ENCODE measurements at places on chromosomes 2 and 18. TPM values are rescaled to one million over a fixed set of nuclear protein-coding genes. Genes with fewer than 3 reads are reported as not detected.
A peak's percentile ranks its signal among the peaks of the same experiment; 100 is the strongest.

RAPGEF4 gene
- 6.2 TPM for total RNA-seq

DSG1 gene
- not detected for total RNA-seq

UCN gene
- 2.3 TPM for total RNA-seq

RGPD3 gene
- 0.40 TPM for total RNA-seq

CCL20 gene
- total RNA-seq: not detected

TYMS gene
- total RNA-seq: 6.1 TPM

ARHGAP28 gene
- 1.9 TPM for total RNA-seq

MEMO1 gene
- 24.4 TPM for total RNA-seq

CRYBA2 gene
- total RNA-seq: not detected

DNA sequence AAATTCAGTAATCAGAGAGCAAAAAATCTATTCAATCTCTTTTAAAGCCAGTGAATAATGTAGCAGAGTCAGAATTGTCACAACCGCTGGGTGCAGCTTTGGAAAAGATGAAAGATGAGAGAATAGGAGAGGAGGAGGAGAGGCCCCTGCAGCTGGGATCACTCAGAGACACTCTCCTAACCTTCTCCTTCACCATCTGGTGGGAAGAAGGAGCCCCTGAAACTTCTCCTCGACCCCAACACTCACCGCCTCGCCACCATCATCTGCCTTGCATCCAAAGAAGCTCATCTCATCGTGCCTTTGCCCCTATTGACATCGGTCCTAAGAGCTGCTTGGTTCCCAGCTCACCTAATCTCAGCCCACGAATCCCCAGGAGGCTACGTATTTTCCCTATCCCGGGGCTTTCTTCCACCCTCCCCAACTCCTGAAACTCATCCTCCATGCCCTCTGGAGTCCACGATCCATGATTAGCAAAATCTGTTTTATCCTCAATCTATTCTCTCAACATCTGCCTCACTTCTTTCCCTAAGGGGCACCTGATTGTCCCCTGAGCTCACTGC lies 58.5 kb downstream of the PKDCC start:
- ATAC-seq: no peak

GRCh38 chr18:8367217-8367988 lies 241.8 kb upstream of the RAB12 start:
- no peak for ATAC-seq

DNA sequence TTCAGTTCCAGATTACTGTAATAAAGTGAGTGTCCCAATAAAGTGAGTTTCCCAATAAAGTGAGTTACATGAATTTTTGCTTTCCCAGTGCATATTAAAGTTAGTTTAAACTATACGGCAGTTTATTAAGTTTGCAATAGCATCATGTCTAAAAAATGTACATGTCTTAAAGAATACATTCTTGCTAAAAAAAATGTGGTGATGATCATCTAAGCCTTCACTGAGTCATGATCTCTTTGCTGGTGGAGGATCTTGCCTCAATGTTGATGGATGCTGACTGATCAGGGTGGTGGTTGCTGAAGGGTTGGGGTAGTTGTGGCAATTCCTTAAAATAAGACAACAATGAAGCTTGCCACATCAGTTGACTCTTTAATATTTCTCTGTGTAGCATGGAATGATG lies 664.2 kb downstream of the TDRD15 start:
- ATAC-seq: no peak

GRCh38 chr2:42947809-42948600 lies 155.6 kb upstream of the HAAO start:
- ATAC-seq: no peak

GRCh38 chr2:211730215-211730614 lies 808.4 kb downstream of the ERBB4 start:
- no peak for ATAC-seq

DNA sequence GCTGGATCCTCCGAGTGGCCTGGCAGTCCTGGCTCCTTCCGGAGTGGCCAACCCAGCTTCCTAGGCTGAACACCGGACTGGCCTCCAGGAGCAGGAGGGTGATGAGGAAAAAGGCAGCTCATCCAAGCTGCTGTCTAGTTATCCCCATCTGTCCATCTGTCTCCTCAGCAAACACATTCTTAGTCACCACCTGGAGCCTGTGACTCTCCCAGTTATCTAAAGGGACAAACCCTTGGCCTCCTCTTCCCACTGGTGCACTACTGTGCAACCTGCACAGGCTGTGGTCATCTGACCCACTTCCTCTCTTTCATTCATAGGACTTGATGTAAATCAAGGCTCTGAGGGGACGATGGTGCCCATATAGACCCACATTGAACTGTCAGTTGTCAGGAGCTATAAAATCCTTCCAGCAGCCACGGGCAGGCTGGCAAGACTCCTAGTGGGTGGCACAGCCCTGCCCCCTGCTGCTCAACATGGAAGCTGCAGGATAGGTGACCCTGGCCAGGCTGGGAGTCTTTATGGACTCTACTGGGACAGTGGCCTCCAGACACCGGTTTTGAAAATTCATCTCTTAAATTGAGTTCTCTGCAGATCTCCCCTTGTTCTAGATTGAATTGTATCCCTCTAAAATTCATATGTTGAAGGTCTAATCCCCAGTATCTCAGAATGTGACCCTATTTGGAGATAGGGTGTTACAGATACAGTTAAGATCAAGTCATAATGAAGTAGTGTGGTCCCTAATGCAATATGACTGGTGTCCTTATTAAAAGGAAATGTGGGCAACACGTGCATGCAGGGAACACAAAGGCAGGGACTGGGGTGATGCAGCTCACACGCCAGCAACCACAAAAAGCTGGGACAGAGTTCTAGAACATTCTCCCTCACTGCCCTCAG lies 29.3 kb upstream of the DUSP2 start:
- ATAC-seq: peak; percentile 66

DNA sequence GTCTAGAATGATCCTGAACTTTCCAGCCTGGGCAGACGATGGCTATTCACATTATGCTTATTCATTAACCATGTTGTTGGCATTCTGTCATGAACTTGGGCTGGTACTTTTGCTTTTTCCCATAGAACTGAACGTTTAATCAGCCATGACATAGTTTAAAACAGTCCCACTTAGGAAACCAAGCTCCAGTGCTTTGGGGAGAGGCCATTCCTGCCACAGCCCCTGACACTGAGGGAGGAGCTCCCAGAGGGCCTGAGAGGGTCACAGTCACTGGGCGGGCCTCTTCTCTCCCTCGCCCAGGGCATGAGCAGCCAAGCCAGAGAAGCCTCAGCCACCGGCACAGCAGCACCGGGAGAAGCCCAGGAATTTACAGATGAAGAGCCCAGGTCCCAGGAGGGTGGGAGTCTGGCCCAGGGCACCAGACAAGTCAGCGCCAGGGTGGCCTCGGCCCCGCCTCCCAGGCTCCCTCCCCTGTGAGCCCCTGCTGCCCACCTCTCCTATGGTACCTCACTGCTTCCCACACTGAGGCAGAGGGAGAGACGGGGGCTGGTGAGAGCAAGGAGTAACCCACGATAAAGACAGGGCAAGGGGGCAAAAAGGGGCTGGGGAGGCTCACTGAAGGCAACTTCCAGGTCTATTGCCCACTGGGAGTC lies 33.6 kb downstream of the MAL start:
- no peak for ATAC-seq

DNA sequence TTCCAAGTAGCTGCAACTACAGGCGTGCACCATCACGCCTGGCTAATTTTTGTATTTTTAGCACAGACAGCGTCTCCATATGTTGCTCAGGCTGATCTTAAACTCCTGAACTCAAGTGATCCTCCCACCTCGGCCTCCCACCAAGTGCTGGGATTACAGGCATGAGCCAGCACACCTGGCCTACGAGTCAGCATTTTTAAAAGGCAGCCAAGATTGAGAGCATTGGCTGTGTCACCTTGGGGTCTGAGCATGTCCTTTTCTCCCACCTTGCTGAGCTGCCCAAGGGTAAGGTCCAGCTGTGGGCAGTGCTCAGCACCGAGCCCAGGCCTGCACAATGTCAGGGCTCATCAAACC lies 142.8 kb upstream of the LMAN1 start:
- no peak for ATAC-seq

DNA sequence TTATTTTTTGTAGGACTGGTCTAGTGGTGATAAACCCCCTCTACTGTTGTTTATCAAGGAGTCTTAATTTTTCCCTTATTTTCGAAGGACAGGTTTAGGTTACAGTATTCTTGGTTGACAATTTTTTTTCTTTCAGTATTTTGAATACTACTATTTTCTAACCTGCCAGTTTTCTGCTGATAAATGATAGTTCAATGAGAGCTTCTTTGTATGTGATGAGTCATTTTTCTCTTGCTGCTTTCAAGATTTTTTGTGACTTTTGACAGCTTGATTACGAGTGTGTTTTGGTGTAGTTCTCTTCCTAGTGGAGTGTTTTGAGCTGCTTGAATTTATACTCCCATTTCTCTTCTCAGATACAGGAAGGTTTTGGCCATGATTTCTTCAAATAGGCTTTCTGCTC lies 77.5 kb downstream of the ACSL3 start:
- ATAC-seq: no peak

GRCh38 chr2:113342650-113343049 lies 63.9 kb upstream of the PAX8 start:
- peak; percentile 29 for ATAC-seq

DNA sequence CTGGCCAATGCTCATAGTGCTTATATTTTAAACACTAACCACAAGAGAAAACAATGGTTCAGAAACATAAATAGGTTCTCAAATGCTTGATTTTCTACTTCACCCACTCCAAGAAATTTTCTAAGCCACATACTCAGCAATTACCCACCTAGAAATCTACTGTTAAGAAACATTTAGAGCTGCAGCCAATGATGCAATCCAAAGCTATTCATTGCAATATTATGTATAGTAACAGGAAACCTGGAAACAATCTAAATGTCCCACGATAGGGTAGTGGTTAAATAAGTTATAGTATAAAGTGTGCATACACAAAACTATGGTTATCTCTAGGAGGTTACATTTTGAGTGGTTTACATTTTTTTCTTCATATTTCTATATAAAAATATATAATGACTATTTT lies 5.7 kb downstream of the FAM237A start:
- no peak for ATAC-seq

DNA sequence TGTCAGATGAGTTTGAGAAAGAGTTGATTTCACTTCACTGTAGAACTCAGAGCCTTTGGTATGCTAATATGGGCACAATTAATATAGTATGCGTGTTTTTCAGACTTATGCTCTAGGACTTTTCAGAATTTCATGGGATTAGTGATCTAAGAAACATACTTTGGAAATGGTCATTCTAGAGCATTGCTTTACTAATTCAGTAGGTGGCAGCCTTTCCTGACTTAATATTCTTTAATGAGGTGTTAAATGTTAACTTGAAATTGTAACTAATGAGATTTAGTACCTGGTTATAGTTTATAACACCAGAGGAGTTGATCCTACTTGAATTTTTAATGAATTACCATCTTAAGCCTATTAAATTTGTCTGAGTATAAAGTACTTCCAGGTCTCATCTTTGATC lies 28.4 kb downstream of the ACTR2 start:
- ATAC-seq: no peak

DNA sequence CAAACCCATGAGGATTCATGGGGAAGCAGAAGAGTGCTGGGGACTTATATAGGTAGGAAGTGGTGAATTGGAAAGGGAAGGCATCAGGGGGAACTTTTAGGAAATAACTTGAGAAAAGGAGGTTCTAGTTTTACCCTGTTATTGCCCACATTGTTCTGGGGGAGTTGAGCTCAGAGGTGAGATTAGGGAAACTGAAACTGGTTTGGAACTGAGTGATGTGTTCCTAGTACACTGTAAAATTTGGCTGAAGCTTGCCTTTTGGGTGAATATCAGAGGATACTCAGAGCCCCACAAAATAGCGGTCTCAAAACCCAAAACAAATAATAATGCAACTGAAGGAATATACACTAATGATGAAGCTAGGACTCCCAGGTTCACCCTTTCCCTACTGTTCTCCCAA lies 39.6 kb upstream of the APOB start:
- no peak for ATAC-seq

DNA sequence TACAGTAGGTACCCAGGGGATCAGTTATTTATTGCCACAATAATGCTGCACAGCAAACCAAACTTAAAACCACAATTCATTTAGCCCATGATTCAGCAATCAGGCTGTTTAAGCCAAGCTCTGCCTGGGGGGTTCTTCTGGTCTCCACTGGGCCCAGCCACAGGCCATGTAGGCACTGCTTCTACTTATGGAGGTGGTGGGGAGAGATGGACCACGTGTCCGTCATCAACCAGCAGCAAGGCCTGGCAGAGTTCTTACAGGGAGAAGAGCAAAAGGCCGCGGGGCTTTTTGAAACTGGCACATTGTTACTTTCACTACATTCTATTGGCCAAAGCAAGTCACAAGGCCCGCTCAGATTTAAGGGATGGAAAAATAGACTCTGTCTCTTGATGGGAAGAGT lies 76.3 kb upstream of the DAPL1 start:
- no peak for ATAC-seq

DNA sequence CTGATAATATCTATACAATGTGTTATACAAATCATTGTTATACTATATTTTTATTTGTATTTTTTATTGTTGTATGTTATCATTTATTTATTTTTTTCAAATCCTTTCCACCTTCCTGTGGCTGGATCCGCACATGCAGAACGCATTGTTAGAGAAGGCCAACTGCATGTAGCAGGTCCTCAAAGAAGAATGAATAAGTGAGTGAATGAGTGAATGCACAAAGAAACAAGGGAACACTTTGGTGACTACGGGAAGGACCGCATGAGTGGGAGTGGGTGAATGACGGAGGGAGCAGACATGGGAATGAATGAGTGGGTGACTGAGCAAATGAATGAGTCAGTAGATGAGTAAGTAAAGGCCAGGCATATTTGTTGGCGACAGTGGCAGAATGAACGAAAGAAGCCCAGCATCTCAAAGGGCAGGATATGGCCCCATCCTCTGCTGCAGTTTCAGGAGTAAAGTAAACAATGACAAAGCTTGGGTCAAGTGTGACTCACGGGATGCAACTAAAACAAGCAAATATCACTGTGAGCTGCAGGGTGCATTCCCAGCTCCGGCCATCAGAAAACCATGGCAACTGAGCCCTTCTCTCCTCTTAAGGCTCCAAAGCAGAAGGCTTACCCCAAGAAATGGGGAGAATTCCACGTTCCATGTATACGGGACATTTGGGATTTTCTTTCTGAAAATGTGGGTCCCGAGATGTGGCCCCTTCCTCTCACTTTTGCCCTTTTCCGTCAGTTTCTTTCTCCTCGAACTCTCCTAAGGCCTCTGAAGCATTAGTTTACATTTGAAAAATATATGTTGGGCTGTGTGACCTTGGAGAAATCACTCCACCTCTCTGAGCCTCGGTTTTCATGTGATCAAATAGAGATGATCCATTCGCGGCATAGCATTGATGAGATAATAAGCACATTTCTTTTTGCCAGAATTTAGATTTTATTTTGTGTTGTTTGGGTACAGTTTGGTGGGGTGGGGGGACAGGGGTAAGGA lies 24.5 kb downstream of the KCNF1 start:
- no peak for ATAC-seq

GRCh38 chr18:21857871-21858270 lies 117.3 kb downstream of the MIB1 start:
- no peak for ATAC-seq
